ENCODE measurements at places on chromosomes 4 and X.

GRCh38 chr4:87257523-87257922 is 37.1 kb upstream of the KLHL8 start:
- DNase-seq: no peak

DNA sequence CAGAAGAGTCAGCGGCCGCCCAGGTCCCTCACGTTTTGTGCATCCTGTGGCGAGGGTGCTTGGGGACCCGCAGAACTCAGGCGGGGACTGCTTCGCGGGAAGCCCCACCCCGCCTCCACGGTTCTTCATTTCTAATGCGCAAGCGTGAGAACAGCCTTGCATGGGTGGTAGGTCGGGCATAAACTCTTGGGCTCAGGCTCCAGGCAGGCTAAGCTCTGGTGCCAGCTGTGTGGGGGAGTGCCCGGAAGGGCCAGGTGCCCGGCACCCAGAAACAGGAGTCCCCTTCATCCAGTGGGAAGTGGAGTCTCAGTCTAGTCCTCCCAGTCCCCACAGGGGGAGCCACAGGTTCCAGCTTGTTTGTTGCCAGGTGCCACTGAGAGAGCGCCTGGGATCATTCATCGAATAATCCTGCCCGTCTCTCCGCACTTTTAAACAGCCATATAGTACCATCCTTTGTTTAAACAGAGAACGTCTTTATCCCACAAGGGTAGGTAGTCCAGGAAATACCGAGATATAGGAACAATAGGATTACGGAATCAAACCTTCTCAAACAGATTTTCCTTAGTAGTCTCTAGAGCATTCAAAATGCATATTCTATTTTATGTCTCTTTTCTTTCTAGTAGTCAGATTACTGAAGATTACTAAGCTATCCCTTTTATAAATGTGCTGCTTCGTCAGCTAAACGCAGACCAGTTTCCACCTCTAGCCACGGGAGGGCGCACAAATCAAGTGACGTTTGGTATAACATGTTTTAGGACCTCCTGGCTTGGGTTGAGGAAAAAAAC is 12.7 kb upstream of the RBBP7 start:
- DNase-seq: peak; percentile 78

DNA sequence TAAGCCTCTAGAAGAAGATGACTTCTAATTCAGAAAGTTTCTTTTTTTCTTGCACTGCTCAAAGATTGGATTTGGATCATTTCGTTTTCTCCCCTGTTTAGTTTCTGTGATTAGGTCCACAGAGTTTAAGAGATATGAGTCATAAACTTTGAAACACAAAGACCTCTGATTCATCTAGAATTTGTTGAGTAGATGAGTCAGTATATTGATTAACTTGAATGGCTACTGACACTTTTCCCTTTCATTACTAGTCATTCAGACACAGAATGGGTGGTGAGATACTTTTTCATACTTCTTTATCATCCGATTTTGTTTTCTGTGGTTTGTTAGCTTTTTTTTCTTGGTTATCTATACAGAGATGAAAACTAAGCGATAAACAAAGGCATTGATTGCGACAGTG is 34.1 kb upstream of the AFF2 start:
- no peak for DNase-seq

GRCh38 chrX:21800344-21800770 is 39.1 kb upstream of the MBTPS2 start:
- no peak for DNase-seq

- no peak for DNase-seq
Observed at GRCh38 chr4:6257247-6258025, 12.2 kb upstream of the WFS1 start.

- DNase-seq: no peak
Observed at GRCh38 chr4:177287255-177287654, 22.4 kb upstream of the NEIL3 start.

Data from brain microvascular endothelial cell (primary cell).